Skeletal muscle cell (primary cell): ENCODE measurements at places on chromosomes 4 and X.

GRCh38 chrX:3529466-3530010, 183.1 kb upstream of the MXRA5 start:
- no peak for DNase-seq

DNA sequence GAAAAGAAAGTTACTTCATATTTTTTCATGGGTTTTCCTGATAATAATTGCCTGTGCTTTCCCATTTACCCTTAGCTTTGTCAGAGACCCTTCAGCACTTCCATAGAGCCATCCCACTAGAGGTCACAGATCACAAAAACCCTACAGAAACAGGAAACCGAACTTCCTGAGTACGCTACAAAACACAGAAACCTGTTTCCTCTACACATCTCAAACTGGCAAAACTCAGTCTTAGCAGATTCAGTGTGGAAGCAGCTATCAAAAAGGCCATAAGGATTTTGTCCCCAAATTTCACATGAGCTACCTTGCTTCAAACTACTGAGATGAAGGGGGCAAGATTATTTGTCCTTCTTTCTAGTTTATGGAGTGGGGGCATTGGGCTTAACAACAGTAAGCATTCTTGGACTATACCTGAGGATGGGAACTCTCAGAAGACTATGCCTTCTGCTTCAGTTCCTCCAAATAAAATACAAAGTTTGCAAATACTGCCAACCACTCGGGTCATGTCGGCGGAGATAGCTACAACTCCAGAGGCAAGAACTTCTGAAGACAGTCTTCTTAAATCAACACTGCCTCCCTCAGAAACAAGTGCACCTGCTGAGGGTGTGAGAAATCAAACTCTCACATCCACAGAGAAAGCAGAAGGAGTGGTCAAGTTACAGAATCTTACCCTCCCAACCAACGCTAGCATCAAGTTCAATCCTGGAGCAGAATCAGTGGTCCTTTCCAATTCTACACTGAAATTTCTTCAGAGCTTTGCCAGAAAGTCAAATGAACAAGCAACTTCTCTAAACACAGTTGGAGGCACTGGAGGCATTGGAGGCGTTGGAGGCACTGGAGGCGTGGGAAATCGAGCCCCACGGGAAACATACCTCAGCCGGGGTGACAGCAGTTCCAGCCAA, at the start of gene MMRN1:
TSS of gene MMRN1 (plus strand) at position 206 of the 902 bp plus-strand sequence. CDS start at position 324, 118 bp downstream.
- DNase-seq: no peak

DNA sequence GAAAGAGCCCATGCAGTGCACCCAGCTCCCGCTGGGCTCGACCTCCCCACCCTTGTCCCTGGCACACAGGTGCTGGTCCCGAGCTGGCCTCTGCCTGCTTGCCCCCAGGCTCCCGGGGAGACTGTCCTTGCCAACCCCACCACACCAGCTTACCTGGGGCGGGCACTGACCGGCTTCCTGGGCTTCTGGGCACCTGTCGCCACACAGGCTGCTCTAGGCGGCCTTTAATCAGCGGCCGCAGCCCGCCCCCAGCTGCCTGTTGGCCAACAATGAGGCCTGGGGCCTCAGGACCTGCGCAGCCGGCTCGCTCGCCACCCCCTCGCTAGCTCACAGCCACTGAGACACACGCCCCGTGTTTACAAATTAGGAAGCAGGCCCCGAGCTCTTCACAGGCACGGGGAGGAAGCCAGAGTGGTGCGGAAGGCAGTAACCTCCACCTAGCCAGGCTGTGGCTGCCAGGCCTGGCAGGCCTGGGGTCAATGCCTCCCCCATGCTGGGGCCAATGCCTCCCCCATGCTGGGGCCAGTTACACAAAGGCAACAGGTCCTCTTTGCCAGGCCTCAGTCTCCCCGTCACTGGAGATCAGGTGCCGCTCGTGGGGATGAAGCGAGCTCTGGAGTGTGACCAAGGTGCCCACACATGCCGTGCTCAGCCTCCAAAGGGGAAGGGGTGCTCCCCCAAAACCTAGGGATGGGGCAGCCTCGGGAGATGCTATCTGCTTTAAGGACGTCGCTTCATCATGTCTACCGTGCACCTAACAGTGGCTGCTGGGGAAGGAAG, at the start of gene TREX2:
TSS of gene TREX2 (minus strand) at position 201 of the 780 bp plus-strand sequence. CDS start 626 bp downstream, outside the sequence.
- DNase-seq: no peak

- DNase-seq: no peak
Observed at GRCh38 chrX:69148946-69149345, 16.3 kb downstream of the PJA1 start.

GRCh38 chr4:47972181-47972580, 44.3 kb downstream of the CNGA1 start:
- no peak for DNase-seq
